ENCODE measurements at places on chromosomes 6 and 20.

- no peak for DNase-seq
Observed at GRCh38 chr6:86357877-86358276, 579.5 kb upstream of the HTR1E start.

DNA sequence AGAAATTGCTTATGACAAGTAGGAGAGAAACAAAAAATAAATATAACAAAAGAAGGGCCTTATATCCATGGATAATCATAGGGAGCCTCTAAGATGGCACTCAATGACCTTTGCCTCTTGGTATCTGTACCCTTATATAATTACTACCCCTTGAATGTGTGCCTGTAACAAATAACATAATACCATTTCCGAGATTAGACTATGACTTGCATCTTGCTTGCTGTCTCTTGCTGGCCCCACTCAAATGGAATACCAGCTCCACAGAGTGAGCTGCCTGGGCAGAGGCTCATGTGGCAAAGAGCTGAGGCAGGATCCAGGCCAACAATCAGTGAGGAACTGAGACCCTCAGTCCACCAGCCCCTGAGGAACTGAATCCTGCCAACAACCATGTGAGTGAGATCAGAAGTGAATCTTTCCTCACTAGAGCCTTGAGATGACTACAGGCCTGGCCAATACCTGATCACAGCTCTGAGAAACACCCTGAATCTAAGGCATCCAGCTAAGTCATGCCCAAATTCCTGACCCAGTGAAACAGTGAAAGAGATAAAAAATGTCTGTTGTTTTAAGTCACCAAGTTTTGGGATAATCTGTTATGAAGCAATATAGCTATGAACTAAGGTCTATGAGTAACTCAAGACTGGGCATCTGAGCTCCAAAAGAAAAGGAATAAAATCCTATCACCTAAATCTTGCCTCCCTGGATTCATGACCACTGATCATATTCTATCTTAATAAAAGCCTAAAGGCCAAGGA lies 5.5 kb downstream of the KATNA1 start:
- DNase-seq: peak; percentile 38

DNA sequence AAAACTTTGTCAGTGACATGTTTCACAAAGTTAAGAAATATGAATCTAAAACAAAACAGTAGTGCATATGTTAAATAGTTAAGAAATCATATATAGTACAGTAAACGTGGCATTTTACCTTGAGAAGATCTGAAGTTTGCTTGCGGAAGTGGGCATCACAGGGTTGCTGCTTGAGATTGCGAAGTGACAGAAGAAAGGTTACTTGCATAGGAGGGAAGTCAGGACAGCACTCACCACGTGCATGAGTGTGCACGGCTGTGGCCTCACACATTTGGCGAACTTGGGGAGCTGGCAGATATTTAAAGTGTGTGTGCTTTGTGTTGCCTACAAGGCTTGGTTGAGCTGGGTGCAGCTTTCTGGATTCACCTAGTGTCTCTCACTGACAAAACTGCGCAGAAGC lies 431.5 kb upstream of the ARID1B start:
- no peak for DNase-seq

GRCh38 chr6:89940225-89941027 lies 46.2 kb downstream of the GJA10 start:
- DNase-seq: peak; percentile 55

- DNase-seq: no peak
Observed at GRCh38 chr6:107156617-107157016, 41.3 kb upstream of the BEND3 start.

- no peak for DNase-seq
Observed at GRCh38 chr6:25630508-25631278, 21.3 kb upstream of the SCGN start.

GRCh38 chr6:6635291-6635690 lies 46.8 kb downstream of the LY86 start:
- DNase-seq: no peak

GRCh38 chr20:58235010-58235409 lies 6.6 kb upstream of the ANKRD60 start:
- DNase-seq: no peak

- no peak for DNase-seq
Observed at GRCh38 chr6:93886416-93886815, 467.1 kb upstream of the EPHA7 start.

DNA sequence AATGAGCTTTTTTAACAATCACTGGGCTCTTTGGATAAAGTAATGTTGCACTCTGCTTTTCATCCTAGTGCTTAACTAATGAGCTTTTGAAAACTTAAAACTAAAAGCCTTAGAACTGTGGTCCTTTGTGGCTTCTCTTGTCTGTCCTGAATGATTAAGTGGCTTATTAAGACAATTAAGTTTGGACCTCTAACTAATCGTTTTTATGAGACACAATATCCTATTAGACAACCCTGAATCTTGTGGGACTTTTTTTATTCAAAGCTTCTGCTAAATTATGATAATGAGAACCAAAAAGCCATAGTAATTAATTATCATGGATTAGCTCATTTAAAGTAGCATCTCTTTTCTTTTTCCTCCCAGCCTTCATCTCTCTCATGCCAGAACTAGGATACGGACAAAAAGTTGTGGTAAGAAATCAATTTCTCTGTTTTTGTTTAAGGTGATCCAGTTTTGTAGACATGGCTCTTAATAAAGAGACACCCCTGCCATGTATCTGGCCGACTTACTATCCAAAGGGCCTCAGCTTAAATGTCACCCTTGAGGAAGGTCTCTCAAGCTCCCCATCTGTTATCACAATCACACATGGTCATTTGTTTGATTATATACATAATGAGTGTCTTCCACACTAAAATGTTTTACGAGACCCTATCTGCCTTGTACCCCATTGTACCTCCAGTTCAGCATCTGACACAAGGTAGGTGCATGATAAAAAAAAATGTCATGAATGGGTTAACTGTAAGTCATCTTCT lies 384.4 kb upstream of the IRAK1BP1 start:
- DNase-seq: no peak

DNA sequence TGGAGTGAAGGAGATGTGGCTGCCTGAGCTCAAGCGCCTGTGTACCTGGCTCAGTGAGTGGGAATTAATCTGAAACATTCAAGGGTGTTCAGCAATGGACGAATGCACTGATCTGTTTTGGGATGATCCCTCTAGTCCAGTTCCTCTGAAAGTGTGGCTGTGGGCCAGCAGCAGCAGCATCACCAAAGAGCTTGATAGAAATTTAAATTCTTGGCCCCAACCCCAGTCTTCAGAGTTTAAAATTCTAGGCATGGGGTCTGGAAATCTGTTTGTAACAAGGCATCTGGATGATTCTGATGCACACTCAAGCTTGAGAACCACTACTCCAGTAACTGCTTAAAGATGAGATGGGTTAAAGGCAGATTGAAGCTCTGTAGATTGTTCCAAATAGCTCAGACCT lies 59.2 kb downstream of the STMND1 start:
- no peak for DNase-seq

DNA sequence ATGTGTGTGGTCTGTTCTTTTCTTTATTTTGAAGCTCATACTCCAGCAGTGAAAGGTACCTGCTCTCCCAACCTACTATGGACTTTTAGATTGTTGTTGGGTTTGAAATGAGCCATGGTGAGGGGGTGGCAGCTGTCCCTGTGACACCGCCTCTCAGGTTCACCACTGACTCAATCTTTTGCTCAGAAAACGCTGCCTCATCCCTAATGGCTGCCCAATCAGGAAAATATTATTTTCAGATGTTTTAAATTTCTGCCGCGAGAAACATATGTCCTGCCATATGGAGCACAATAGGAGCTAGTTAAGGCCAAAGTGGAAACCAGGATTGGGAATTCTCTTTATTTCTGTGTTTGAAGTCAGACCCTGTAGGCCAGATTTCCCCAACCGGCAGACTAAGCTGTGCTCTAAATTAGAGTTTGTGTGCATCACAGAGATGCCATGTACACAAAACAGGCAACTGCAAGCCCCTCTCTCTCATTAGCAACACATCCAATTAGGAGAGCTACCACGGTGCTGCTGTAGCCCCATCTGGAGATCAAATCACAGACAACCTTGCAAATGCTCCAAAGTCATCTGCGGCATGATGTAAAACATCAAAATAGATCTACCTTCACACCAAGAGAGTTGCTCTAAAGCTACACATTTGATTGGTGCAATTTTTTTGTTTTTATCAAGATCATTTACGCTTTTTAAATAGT lies 144.1 kb upstream of the BACH2 start:
- no peak for DNase-seq

- no peak for DNase-seq
Observed at GRCh38 chr6:149964308-149965193, 808 bp downstream of the ULBP1 start.

GRCh38 chr6:46651006-46651405 lies 1.6 kb downstream of the CYP39A1 start:
- DNase-seq: no peak

DNA sequence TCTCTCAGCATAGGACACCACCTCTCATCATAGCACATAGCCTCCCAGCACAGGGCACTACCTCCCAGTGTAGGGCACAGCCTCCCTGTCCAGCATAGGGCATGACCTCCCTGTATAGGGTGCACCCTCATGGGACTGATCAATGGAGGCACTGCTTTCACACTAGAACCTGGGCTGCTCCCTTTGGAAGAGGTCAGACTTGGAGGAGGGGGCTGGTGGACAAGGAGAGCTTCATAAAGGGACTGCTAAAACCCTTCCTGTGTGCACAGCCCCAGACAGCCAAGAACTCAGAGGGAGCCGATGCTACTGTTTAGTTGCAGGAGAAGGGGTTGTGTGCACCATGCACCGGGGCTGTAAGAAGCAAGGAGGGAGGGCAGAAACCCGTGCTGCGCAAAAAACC lies 21.9 kb upstream of the CST4 start:
- no peak for DNase-seq

- DNase-seq: peak; percentile 29
Observed at GRCh38 chr20:1933465-1933870, 38.3 kb downstream of the SIRPA start.

GRCh38 chr20:41367393-41367695 lies 726 bp upstream of the EMILIN3 start:
- DNase-seq: no peak

GRCh38 chr6:32890831-32891230 lies 36.8 kb downstream of the PSMB9 start:
- no peak for DNase-seq

DNA sequence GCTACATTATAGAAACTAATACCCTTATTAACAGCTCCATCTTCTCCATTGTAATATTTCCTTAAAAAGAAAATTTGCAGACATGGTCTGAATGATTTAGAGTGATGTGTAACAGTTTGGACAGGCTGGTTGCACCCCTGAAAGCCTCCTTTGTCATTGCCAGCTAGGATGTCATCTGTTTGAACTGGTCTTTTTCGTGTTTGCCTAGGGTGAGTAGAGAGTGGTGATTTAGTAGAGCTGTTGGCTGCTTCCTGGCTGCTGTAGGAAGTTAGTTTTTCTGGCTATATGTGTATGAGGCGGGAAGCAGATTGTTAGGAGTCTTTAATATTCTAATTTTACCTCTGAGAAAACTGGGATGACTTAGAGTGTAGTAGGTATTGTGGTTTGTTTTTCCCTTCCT lies 101.1 kb downstream of the ZFAND3 start:
- no peak for DNase-seq

- DNase-seq: no peak
Observed at GRCh38 chr6:139490482-139490881, 116.0 kb upstream of the CITED2 start.

DNA sequence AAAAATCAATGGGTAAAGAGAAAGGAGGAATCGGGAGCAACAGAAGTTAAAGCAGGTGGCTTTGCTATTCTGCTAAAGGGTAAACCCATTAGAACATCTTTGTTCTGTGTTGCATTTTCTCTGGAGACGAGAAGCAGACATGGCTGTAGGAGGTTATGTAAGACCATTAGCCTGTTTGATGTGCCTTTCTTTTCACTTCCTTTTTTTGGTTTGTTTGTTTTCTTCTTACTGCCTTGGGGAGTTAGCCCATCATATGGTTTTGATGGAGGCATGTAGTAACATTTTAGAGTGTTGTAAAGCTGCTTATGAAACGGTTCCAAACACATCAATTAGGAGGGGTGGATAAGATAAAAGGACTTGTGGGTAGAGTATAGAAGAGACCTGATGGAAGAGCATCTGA lies 131.0 kb downstream of the DOK5 start:
- DNase-seq: no peak

DNA sequence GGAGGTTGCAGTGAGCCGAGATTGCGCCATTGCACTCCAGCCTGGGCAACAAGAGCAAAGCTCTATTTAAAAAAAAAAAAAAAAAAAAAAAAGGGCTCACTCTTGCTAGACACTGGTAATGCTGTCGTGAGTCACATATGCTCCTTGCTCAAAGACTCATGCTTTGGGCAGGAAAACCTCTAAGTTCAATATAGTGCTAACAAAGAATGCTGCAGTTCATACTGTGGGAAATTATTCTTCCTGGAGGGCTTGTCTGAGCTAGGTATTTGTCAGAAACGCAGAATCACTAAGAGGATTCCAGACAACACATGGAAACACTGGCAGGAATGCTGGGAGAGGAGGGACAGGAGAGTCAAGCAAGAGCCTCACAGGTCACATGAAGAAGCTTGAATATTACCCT lies 2.3 kb upstream of the LYRM2 start:
- DNase-seq: peak; percentile 46

- peak; percentile 23 for DNase-seq
Observed at GRCh38 chr6:89260310-89260709, 43.2 kb upstream of the GABRR1 start.

DNA sequence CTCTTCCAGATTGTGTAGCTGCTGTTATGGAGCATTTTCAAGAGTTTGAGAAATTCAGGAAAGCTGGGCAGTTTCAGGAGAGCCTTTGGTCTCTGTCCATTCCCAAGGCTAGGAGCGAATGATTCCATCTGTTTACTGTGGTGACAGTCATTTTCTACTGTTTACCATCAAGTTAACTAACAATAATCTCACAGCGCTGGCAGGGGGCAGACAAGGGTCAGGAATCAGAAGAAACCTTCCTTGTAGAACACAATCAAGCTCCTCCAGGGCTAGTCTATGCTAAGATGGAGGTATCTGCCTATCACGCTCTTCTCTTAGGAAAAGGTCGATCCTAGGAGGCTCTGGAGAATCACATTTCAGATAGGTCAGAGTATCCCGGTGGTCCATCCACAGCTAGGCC lies 293.9 kb downstream of the KIF16B start:
- DNase-seq: no peak

GRCh38 chr6:125714441-125715090 lies 34.9 kb upstream of the HEY2 start:
- DNase-seq: no peak

GRCh38 chr6:163828038-163828795 lies 413.7 kb downstream of the QKI start:
- no peak for DNase-seq

Measured in NCI-H226 (cell line).